Stimulated activated CD8-positive, alpha-beta memory T cell treated with anti-CD3 and anti-CD28 coated beads, Interleukin-4, amount 100 ng/mL, for 24 hours (primary cell): ENCODE measurements at places on chromosomes 6 and 20.

DNA sequence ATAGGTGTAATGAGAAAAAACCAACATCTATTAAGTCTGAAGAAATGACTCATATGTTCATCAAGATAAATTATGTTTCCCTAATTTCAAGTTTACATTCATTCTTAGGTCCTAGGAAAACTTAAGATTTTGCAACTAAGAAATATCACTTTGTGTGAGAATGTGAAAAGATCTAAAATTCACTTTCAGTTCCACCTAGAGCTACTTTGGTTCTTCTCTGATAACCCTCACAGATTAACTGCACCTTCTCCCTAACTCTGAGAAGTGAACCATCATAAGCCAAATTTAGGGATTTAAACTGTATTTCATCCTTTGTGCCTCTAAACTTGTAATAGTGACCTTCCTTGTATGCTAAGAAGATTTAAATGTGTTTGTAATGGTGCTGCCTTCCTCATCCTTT is 213.0 kb downstream of the FRK start:
- DNase-seq, result no peak

- no peak for DNase-seq
Measured at GRCh38 chr6:118382126-118382525, 166.0 kb upstream of the PLN start.

GRCh38 chr6:108875161-108875555 is 26.9 kb downstream of the ARMC2 start:
- no peak for DNase-seq

- DNase-seq, result no peak
Measured at GRCh38 chr6:29824144-29824543, 3.5 kb upstream of the HLA-G start.

- DNase-seq, result no peak
Measured at GRCh38 chr6:39391182-39391581, 68.7 kb upstream of the KCNK16 start.

DNA sequence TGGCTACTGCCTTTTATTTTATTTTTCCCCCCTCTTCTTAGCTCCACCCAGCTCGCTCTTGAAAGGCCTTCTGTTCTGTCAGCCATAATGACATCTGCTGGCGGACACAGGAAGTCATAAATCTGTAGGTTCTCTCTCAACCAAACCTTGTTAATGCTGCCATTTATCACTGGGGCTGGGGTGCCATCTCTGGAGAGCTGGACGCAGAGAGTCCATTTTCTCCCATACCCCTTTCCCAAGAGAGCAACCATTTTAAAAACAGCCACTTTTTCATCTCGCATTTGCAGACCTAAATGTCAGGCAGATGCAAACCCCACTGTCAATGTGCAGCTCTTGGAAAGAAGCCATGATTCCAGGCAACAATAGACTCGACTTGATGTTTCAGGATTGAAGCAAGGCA is 13.0 kb upstream of the TSHZ2 start:
- no peak for DNase-seq

GRCh38 chr20:32924781-32925180 is 66.1 kb downstream of the EFCAB8 start:
- no peak for DNase-seq

DNA sequence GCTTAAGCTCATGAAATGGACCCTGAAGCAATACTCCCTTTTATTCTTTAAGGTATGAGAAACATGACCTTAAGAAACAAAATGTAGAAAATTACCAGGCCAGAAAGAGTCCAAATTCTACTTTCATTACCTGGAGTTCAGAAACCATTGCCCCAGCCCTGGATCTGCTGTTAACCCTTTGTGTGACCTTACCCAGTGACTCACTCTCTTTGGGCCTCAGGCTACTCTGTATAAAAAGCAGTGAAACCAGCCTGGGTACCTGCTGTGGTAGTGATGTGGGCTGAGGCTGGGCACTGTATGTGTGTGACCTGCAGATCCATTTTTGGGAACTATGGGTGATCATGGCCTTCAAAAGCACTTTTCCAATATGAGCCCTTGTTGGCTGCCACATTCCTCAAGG is 47.2 kb downstream of the SLC9A8 start:
- no peak for DNase-seq

DNA sequence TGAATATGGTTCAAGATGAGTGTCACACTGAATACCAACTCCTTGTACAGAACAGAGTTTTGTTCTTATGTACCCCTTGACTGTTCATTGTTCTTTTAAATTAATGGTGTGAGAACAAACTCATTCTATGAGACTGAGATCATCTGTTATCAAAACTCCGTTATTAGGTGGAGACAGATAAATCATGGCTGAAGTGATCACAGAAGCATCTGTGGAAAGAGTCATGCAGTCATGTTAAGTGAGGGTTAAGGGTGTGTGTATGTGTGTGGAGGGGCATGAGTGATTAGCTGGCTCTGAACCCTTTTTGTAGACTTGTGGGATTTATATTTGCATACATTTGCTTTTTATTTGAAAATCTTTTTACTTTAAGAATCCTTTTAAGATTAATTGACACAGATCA is 24.7 kb downstream of the ADGRG6 start:
- DNase-seq, result no peak

GRCh38 chr20:58401162-58401561 is 12.1 kb downstream of the VAPB start:
- no peak for DNase-seq

GRCh38 chr20:4112481-4113421 is 97.4 kb upstream of the RNF24 start:
- no peak for DNase-seq

- DNase-seq, result no peak
Measured at GRCh38 chr6:151243481-151243880, 3.7 kb downstream of the AKAP12 start.

- DNase-seq, result no peak
Measured at GRCh38 chr6:75171567-75171966, 34.3 kb downstream of the COL12A1 start.

GRCh38 chr20:23050847-23051627 is 1.6 kb upstream of the THBD start:
- no peak for DNase-seq

- DNase-seq, result no peak
Measured at GRCh38 chr6:142329486-142330113, 27.8 kb downstream of the ADGRG6 start.

GRCh38 chr6:4180652-4181255 is 45.4 kb upstream of the ECI2 start:
- no peak for DNase-seq
